COR-L47 (cell line): ENCODE measurements at places on chromosomes 13 and 19.
A peak's percentile ranks its signal among the peaks of the same experiment; 100 is the strongest.

- DNase-seq, result no peak
Observed at GRCh38 chr19:13951043-13951442, 1.3 kb upstream of the DCAF15 start.

GRCh38 chr19:11881151-11881800, 6.3 kb upstream of the ZNF69 start:
- peak; percentile 47 for DNase-seq

GRCh38 chr13:45943965-45944364, 92.4 kb upstream of the SIAH3 start:
- DNase-seq, result no peak

GRCh38 chr19:1258707-1259205, 10.4 kb downstream of the MIDN start:
- no peak for DNase-seq

GRCh38 chr13:61880578-61881283, 465.1 kb upstream of the PCDH20 start:
- DNase-seq, result no peak
